Hepatocyte (in vitro differentiated cells): ENCODE measurements at places on chromosomes 7 and 10. TPM values are rescaled to one million over a fixed set of nuclear protein-coding genes. Genes with fewer than 3 reads are reported as not detected.

DNA sequence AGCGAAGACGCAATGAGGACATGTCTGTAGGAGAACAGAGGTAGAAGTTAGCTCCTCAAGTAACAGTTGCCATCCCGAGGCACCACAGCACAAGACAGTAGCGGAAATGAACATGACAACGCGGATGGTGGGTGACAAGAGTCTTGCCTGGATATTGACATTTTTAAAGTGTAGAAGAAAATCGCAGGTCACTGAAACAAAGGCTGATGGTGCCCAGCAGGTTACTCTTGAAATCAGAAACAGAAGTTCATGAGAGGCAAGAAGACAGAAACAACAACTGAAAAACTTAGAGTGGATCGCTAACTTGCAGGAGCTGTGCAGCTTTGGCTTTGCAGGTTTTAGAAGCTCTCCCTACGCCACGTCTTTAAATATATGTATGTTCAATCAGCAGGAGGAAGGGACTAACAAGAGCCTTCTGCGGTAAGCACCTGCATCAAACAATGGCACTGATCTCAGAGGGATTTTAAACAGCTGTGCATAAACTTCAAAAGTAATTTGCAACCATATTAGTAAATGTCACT is 1.8 kb downstream of the PRKCQ start:
- DNase-seq: no peak

GRCh38 chr7:111086532-111086931 is 4.4 kb upstream of the LRRN3 start:
- no peak for DNase-seq

Gene HGF
- 29.7 and 33.2 TPM in 2 replicates for total RNA-seq

GRCh38 chr7:143287339-143287934 is 714 bp upstream of the CASP2 start:
- DNase-seq: no peak

DNA sequence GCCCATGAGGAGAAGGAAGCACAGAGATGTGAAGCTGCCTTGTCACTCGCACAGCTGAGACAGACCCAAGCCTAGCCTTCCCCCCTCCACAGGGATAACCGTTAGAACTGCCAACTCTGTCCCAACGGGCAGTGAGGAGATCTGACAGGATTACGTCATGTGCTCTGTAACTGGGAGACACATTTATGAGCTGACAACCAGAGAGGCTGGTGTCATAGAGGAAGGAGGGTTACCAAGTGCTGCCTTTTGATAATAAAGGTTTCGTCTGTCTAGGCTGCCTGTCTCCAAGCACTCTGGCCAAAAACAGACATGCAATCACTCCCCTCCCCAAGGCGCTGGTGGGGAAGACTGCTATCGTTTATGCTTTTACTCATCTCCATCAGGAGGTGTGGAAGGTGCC is 165.9 kb downstream of the PLXNA4 start:
- DNase-seq: peak; percentile 22

Gene IFIT1B
- not detected in 2 replicates for total RNA-seq

- no peak for DNase-seq
These were observed 106.4 kb downstream of the EGFR start for GRCh38 chr7:55124989-55125875.

DNA sequence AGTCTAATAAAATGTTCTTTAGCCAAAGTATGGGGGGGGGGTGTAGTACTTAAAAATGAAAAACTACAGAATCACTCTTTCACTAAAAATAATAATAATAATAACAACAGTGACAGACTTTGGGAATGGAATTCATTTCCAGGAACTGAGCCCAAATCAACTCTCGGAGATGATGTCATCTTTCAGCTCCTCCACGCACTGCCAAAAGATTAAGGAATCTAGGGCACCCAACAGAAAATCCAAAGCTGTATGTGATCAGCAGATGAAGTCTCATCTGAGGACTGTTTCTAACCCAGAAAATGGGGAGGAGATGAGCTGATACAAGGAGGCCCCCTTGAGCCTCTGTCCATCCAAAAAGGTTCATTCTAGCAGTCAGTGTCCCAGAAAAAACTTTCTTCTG is 54.5 kb downstream of the GRB10 start:
- no peak for DNase-seq

DNA sequence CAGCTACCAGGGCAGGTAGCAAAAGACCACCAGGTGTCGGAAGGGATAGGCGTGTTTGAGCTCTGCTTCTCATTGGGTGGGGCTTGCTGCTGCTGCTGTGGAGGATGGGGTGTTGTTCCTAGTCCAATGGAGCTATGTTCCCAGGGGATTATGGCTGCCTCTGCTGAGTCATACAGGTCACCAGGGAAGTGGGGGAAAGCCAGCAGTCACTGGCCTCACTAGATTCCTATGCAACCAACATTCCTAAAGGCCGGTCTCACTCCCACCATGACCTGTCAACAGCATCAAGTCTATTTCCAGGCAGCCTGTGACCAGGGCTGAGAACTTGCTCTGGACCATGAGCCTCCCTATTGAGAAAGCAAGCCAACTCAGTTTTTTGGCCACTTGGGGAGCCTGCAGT is 1160.8 kb downstream of the REEP3 start:
- DNase-seq: peak; percentile 24
